ENCODE measurements at places on chromosomes 7 and 10.

DNA sequence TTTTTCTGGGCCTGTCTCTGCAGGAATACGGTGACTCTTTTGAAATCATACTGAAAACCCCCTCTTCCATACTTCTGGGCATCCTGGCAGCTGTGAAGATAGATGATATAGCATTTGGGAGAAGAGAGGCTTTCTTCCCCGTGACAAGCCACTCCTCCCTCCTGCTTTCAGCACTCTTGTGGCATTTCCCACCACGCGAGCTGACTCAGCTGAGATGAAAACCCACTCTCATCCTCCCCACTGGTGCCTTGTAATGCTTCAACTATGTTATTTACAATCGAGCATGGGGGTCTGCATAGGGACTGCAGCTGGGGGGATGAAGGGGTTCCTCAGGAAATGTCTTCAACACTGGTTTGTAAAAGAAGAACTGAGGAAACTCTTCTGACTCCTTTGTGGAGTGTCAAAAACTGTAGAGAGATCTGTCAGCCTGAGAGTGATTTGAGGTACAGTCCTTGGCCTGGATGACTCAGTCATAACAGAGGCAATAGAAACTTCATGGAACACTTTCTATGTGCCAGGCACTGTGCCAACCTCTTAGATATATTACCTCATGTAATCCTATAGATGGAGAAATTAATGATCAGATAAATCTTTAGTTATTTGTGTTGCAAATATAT, 1.7 kb upstream of the TBATA start:
- no peak for DNase-seq

GRCh38 chr10:127702271-127702670, 34.7 kb upstream of the FOXI2 start:
- DNase-seq, result no peak

DNA sequence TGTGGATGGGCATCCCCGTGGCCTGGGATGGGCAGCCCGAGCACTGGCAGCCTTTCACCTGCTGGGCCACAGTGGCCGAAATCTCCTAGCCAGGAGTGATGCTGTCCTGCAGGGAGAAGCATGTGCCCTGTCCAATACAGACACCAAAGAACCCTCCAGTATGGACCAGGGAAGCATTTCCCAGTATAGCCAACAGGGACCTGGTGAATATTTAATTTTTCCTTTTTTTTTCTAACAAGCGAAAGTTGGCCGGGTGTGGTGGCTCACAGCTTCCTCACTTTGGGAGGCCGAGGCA, 11.0 kb downstream of the IMPDH1 start:
- DNase-seq, result no peak

DNA sequence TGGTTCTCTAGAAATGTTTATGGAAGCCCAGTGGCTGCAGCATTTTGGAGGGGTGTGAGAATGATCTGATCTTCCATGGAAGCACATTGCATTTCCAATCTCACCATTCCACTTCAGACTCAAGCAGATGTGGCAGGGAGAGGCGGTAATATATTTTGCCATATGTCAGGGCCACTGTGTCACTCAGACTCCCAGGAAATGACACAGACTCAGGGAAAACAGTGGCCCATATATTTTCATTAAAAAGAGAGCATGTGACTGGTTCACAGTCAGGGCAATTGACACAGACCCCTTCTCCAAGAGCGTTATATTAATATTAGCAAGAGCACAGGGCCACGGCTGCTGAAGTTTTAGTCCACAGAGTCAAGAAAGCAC, 149.3 kb upstream of the NRP1 start:
- DNase-seq, result peak; percentile 50

GRCh38 chr7:47304727-47305719, 276.9 kb downstream of the TNS3 start:
- no peak for DNase-seq

- no peak for DNase-seq
These were observed 23.1 kb downstream of the AGAP3 start for GRCh38 chr7:151109094-151110048.

- no peak for DNase-seq
These were observed 5.1 kb upstream of the PCGF5 start for GRCh38 chr10:91215384-91215783.

- DNase-seq, result no peak
These were observed 193.8 kb upstream of the WDR11 start for GRCh38 chr10:120657371-120657770.
